NCI-H526 (cell line): ENCODE measurements at places on chromosomes 3 and 15.

- DNase-seq, result no peak
Measured at GRCh38 chr3:156617145-156617544, 57.2 kb upstream of the TIPARP start.

DNA sequence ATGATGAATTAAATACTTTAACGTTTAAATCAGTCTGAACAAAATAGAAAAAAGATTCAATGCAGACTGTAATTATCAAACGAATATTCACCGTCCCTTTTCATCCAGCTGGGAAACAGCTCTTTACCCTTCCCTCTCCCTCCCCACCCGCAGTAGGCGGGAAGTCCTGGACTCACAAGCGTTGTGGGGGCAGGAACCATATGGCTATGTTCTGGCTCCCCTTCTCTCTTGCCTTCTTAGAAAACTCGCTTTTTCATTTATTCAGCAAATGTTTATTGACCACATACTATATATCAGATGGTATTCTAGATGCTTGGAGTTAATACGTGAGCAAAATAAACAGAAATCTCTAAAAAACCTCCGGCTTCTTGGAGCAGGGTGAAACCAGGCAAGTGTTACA lies 715 bp upstream of the SCAPER start:
- peak; percentile 35 for DNase-seq

DNA sequence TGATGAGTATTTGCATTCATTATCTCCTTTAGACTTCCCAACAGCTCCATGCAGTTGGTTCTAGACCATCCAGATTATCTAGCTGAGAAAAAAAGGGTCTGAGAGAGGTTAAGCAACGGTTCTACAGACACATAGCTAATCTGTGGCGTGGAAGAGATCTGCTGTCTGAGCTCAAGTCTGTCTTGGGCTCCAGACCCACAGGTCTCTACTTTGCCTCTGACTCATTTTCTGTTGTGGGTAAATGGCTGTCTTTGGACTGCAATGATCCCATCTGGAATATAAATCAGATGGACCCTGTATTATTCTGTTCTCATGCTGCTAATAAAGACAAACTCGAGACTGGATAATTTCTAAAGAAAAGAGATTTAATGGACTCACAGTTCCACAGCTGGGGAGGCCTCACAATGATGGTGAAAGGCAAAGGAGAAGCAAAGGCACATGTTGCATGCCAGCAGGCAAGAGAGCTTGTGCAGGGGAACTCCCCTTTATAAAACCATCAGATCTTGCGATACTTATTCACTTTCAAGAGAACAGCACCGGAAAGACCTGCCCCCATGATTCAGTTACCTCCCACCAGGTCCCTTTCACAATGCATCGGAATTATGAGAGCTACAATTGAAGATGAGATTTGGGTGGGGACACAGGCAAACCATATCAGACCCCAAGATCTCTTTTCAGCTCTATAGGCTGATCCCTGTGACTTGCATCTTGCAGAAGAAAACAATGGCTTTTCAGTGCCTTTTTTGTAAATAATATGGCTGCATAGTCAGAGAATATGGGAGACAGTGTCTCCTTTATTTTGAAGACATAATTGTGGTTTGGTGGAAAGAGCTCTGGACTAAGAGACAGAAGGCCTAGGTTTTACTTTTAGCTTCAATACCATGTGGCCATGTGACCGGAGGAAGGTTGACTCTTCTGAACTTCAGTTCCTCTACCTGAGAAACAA lies 24.7 kb downstream of the CEMIP start:
- no peak for DNase-seq

DNA sequence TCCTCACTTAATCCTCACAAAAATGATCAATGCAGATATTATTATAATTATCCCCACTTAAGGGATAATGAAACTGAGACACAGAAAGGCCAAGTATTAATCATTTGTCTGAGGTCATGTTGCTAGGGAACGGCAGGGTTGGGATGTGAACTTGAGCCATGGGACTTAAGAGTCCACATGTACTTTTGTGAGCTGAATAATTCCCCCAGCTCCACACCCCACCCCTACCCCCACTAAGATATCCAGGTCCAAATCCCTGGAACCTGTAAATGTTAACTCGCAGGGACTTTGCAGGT lies 290.5 kb upstream of the GADL1 start:
- no peak for DNase-seq

- no peak for DNase-seq
Measured at GRCh38 chr15:101537483-101538080, 48.1 kb upstream of the PCSK6 start.

GRCh38 chr15:78810003-78810361 lies 1.3 kb downstream of the ADAMTS7 start:
- no peak for DNase-seq

DNA sequence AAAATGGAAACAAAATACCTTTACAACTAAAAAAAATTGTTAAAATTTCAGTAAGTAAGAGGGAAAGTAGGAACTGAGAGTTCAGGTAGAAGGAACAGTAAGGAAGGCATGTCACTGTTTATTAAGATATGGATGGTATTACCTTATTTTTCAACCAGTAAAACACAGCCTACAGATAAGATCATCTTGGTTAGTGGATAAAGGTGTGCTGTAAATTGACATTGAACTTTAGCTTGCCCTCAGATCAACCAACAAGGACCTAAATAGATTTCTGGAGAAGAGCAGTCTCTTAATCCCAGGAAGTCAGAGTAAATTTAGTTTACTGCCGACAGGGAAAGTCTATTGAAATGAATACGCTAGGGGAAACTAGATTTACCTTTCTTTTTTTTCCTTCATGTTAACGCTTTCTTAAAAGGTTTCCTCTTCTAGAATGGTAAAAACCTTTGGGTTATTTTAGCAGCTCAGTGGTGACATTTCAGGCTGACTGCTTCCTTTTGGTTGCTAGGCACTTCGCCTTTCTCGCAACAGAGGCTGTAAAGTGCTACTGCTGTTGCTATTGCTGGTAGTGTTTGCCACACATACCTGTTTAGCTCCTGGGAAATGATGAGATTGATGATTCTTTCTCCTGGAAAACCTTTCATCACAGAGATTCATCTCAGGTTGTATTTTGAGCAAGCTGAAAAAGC lies 12.9 kb downstream of the DZIP3 start:
- DNase-seq, result no peak

- peak; percentile 44 for DNase-seq
Measured at GRCh38 chr15:66851311-66852063, 149.5 kb downstream of the SMAD6 start.

GRCh38 chr3:179189759-179190158 lies 41.6 kb downstream of the PIK3CA start:
- no peak for DNase-seq

DNA sequence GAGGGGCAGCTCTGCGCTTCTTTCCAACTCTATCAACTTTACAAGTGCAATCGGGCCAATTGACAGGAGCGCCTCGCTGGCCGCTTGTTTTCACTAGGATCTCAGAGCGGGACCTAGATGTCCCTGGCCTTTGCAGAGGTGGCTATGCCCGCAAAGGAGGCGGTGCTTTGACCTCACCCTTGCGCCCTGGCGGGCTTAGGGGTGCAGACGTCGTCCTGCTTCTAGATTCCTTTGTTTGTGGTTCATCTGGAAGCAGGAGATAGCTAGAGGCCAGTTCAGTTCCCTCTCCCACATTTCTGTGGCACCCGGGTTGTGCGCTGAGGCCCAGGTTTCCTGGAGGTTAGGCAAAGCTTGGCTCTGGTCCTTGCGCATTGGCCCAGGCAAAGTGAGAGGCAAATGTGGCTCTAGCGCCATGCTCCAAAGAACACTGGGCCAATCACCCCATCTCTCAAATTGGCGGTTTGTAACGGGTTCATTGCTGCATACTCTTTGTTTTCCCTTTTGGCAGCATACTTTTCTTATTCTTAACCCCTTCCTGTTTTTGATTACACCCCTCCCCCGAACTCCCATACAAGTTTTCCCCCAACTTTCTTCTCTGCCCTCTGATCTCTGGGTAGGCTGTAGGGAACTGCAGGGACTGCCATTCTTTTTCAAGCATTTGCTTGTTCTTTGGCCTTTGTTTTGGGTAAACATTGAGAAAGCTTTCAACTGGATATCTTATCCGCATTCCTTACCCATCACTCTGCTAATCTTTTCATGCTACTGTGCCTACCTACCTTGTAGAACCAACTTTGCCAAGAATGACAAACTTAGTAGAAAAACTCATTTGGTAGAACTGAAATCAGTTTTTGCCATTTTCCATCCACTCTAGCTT lies 1.4 kb downstream of the PPM1L start:
- DNase-seq, result peak; percentile 49

DNA sequence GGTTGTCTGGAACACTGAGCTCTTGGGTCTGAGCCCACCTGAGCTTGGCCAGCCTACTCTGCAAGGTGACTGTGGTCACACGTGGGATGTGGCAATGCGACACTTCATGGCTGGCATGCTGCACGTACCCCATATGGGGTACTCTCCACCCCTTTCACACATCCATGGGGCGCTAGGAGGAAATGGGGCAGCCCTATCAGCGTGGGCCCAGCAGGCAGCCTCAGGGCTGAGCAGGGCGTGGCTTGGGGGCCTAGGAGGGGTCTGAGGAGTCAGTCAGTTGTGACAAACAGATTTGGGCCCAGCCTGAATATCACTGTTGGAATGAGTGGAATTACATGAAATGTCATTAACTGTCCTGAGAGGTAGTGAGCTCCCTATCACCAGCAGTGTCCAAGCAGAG lies 82.3 kb upstream of the LINGO1 start:
- no peak for DNase-seq

DNA sequence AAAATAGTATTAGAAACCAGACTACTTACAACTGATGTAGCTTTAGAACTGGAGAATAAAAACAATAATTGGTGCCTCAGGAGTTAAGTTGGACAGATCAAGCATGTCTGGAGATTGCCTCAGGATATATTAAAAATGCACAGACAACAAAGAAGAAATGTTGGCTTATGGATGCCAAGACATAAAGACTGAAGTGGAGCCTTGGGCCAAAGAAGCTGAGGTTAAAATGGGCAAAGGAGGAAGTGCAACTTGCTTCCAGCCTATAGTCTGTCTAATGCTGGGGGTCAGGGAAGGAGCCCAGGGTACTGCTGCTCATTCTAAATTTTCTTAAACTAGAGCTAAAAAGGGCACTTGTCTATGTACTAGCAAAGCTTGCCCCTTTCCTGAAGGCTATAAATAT lies 77.5 kb downstream of the ESYT3 start:
- DNase-seq, result no peak

GRCh38 chr3:31448035-31448881 lies 84.5 kb upstream of the STT3B start:
- peak; percentile 21 for DNase-seq

GRCh38 chr3:63864965-63865327 lies 1.3 kb downstream of the ATXN7 start:
- DNase-seq, result no peak

DNA sequence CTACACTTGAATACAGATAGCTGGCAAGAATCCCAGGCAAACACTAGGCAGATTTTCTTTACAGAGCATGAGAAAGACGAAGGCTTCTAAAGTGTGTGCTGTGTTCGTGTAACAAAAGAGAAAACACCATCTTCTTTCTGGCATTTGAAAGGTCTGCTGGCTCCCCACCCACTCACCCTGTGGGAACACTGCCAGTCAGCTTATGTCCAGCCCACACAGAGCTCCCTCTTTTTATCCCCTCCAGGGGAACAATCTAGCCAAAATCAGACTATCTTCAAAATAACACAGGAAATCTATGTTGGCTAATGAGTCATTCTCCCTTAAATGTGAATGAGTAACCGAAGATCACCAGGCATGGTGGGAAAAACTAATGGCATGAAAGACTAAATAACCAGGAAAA lies 45.6 kb upstream of the PAQR5 start:
- DNase-seq, result no peak

GRCh38 chr15:73240866-73241499 lies 127.8 kb downstream of the HCN4 start:
- peak; percentile 52 for DNase-seq

DNA sequence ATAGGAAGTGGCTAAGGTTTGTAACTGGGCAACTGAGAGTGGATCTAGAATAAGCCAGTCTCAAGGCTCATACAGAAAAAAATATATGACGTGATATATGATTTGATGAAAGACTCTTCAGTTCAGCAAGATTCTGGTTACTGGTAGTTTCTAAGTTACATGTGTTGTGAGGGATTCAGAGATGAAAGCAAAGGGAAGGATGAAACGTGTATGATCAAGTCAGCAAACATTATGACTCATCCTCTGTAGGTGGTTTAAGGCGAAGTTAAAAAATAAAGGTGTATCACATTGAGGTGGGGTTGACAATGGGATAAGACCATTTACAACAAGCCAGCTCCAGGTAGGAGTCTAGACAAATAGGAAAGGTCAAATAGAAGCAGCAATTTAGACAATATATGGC lies 16.2 kb downstream of the TERC start:
- no peak for DNase-seq
